ENCODE measurements at places on chromosomes 5 and 9.
A peak's percentile ranks its signal among the peaks of the same experiment; 100 is the strongest.

DNA sequence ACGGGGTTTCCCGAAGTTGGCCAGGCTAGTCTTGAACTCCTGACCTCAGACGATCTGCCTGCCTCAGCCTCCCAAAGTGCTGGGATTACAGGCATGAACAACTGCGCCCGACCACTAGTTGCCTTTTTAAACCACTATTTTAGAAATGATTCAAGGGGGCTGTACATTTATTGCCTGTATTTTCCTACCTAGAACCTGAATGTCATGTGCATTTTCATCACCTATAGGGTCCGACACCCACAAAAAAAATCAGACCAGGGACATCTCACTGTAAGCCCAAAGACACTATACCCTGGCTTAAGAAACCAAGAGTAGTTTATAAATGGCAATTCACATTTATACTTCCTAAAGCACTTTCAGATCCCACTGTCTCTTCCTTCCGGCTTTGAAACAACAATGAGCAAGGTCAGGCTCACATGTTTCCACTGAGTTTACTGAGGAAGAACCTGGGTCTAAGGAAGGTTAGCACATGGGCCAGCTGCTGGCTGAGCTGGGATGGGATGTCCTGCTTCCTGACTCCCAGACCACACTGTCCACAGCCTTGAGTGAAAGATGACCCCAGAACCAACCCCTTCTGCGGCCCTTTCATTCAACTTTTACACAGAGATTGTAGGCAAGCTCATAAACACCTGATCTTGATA lies 87.3 kb downstream of the SERINC5 start:
- no peak for DNase-seq

DNA sequence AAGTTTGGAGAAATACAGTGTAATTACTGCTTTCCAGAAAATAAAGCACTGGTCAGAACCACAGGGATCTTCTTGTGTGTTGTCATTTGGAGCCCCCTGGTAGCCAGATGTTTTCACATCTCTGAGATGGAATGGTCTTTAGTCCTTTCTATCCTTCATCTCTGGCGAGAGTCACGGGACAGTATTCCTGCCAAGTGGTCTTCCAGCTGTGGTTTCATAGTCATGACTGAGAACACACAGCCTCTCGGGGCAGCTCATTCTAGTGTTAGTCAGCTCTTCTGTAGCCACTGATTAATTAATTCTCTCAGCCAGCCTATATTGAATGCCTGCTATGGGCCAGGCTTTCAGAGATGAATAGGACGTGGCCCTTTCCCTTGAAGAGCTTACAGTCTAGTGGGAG lies 34.1 kb downstream of the HMGXB3 start:
- peak; percentile 90 for DNase-seq

DNA sequence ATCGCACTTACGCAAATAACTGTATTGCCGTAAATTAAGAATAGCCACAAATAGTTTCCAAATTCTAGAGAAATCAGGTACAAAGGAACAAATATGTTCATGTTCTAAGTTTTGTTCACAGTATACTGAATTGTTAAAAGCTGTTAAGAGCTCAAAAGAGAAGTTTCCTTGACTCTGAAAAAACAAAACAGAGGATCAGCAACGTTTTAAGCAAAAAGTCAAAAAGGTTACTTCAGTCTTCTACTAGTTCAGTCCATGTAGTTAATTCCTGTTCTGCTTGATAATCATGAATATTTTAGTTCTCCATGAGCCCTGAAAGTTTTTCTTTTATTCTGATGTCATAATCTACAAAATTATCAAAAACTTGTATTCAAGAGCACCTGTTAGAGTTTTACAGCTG lies 128.6 kb upstream of the MAST4 start:
- DNase-seq: no peak

DNA sequence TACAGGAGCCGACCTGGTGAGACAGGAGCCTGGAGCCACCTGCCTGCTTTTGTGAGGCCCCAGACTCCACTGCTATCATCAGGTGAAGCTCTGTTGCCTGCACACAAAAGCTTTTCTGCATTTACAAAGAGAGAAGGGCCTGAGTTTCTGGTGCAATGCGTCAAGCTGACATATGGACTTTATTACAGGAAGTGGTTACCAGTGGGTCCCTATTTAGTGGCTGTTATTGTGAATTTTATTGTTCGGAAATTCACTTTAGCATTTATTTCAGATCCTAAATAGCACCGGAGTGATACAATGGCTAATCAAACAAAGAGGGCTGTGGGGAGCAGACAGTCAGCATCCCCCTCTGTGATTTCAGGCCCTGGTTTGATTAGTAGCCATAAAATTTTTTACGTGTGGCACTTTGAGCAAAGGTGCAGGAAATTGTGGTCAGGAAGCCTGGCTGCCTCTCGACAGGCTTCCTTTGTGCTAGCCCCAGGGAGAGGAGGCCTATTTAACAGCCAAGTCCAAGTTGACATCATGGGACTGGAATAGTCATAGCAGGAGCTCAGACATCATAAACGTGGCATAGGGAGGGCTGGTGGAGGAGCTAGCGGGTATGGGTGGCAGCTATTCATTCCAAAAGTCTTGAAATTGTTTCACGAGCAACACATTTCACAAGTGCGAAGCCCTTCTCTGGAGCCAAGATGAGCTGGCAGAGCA lies 8.4 kb downstream of the TGFBI start:
- DNase-seq: peak; percentile 53

GRCh38 chr9:85569988-85570387 lies 171.8 kb downstream of the AGTPBP1 start:
- peak; percentile 63 for DNase-seq

- DNase-seq: peak; percentile 46
Observed at GRCh38 chr5:37836592-37837413, 3.0 kb downstream of the GDNF start.

GRCh38 chr9:126956917-126957686 lies 42.5 kb downstream of the RALGPS1 start:
- peak; percentile 81 for DNase-seq

DNA sequence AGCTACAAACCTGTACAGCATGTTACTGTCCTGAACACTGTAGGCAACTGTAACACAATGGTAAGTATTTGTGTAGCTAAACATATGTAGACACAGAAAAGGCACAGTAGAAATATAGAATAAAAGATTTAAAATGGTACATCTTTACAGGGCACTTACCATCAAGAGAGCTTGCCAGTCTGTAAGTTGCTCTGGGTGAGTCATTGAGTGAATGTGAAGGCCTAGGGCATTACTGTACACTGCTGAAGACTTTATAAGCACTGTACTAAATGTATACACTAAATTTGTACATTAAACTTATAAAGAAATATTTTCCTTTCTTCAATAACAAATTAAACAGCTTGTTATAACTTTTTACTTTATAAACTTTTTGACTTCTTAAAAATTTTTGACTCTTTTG lies 20.5 kb downstream of the ADRB2 start:
- peak; percentile 74 for DNase-seq

DNA sequence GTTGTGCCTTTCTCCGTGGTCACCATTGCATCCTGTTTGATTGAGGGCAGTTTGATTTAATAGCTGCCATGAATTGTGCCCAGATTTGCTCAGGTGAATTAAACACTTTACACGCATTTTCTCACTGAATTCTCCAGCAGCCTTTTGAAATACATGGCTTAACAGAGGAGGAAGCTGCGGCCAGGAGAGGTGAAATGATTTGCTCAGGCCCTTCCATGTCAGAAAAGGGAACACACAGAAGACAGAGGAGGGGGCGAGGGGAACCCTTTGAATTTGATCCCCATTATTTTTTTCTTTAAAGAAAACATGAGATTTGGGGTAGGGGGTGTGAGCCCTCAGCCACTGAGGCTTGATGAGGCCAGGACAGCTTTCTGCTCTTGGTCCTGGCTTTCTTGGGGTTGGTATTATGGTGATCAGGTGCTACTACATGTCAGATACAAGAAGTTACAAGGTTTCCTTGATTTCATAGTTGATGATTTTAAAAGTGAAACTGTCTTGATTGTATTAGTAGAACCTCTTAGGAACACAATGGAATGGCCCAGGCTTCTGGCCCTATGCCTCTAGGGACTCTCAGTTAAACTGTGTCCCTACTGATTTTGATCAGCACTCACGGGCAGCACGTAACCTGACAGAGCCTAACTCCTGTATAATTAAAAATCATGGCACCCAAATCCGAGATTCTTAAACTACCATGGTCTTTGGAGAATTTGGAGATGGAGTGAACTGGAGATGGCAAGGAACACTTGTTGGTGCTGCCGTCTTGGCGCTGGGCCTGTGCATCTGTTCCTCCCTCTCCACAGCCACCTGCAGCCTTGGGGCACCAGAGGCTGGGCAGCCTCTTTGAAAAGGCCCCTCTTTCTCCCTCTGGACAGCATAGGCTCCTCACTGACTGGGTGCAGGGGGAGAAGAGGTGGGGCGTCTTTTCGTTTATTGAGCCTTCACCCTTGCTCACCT lies 107.9 kb downstream of the TRIO start:
- DNase-seq: no peak

GRCh38 chr5:83387041-83387440 lies 84.5 kb upstream of the VCAN start:
- DNase-seq: peak; percentile 11

DNA sequence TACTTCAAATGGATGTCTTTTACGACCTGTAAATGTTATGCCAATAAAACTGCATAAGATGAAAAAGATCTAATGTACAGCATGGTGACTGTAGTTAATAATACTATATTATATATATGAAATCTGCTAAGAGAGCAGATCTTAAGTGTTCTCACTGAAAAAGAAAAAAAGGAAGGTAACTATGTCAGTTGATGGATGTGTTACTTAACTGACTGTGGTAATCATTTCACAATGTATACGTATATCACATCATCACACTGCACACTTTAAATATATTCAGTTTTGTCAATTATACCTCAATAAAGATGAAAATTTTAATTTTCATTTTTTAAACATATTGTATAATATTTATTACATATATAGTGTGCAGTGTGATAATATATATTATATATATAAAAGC lies 31.9 kb downstream of the THBS4 start:
- no peak for DNase-seq

GRCh38 chr5:151110122-151110681 lies 29.4 kb upstream of the TNIP1 start:
- DNase-seq: no peak

GRCh38 chr5:81971111-81971711 lies 612 bp upstream of the ATG10 start:
- DNase-seq: peak; percentile 21

GRCh38 chr5:66351813-66352212 lies 207.7 kb downstream of the SREK1 start:
- DNase-seq: no peak

- DNase-seq: no peak
Observed at GRCh38 chr9:116945817-116946216, 258.7 kb downstream of the TRIM32 start.

DNA sequence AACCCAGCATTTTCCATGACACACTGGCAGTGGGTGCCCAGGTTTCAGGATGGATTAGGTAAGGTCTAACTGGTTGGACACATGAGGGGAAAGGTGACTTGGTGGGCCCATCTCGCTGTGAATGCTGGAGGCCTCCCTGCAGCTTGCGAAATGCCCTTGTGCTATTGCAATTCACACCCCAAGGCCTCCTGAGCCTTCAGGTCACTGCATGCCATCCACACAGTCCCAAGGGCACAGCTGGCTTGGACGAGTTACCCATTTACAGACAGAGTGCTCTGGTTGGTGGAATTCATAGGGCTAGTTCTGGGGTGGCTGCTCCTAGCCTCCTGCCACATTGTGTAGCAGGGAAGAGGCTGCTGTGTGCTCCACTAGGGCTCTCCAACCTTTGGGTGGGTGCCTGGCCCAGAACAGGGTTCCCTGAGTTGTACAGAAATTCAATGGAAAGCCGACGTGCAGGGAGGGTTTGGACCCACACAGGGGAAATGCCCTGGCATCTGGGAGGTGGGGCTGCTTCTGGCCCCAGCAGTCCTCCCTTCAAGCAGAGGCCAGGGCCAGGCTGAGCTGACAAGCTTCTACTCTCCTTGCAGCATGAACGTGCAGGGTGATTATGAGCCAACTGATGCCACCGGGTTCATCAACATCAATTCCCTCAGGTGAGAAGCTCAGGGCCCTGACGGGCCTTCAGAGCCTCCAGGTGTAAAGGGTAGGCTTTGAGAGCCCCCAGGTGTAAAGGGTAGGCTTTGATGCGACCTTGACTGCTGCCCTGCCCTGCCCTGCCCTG lies 54.3 kb downstream of the ASS1 start:
- no peak for DNase-seq

GRCh38 chr5:37831821-37832534 lies 7.9 kb downstream of the GDNF start:
- peak; percentile 84 for DNase-seq

GRCh38 chr9:21078702-21079101 lies 960 bp upstream of the IFNB1 start:
- DNase-seq: no peak

GRCh38 chr9:1319436-1319835 lies 269.3 kb downstream of the DMRT2 start:
- DNase-seq: no peak

DNA sequence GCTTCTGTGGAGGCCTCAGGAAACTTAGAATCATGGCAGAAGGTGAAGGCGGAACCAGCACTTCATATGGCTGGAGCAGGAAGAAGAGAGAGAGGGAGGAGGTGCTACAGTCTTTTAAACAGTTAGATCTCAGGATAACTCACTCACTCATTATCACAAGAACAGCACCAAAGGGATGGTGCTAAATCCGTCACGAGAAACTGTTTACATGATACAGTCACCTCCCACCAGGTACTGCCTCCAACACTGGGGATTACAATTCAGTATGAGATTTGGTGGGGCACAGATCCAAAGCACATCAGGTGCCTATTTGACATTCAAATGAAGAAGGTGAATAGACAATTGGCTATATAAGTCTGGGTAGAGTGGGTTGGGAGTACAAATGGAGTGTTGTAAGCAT lies 35.2 kb downstream of the FKTN start:
- no peak for DNase-seq

- DNase-seq: no peak
Observed at GRCh38 chr5:108149369-108149768, 232.5 kb downstream of the FBXL17 start.

DNA sequence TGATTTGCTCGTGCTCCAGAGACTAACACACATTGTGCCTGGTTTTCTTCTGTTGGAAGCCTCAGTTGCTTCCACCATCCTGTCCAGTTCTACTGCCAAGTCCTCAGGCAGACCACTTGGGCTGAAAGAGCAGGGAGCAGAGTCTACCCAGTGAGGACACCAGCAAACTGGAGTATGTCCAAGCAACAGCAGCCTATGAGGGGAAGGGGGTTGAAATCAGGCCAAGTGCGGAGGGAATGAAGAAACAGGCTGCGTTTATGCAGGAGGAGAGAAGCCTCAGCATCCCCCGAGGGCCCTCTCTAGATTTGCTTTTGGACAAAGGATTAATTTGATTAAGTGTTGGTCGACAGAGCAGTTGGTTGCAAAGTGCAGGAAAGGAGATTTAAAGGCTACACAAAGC lies 14.5 kb downstream of the DOCK2 start:
- DNase-seq: no peak

GRCh38 chr5:170570476-170570875 lies 66.7 kb downstream of the KCNIP1 start:
- no peak for DNase-seq

DNA sequence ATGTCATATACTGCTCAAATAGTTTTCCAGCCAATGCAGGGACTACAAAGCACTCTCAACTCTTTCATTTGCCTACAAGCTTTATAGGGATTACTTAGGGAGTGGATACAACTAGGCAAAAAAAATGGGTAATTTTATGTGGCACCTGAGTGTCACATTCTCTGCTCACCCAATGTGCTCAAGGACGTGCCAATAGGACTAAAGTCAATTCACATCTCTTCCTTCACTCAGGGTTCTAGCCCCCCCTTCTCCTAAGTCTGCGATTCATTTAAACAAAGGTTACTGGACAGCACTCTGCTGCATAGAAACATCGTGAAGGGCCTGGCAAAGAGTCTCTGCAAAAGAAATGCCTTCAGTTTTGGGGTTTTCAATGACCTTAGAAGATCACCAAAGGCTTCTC lies 142.3 kb downstream of the TSSK1B start:
- DNase-seq: peak; percentile 32

GRCh38 chr5:35152733-35153132 lies 77.6 kb downstream of the PRLR start:
- no peak for DNase-seq
